Activated T-helper 1 cell treated with anti-CD3 and anti-CD28 coated beads, Interleukin-2, amount 50 U/mL, for 16 hours (primary cell): ENCODE measurements at places on chromosomes 3 and 15.

- no peak for DNase-seq
Observed at GRCh38 chr3:54573858-54574257, 354.0 kb downstream of the LRTM1 start.

DNA sequence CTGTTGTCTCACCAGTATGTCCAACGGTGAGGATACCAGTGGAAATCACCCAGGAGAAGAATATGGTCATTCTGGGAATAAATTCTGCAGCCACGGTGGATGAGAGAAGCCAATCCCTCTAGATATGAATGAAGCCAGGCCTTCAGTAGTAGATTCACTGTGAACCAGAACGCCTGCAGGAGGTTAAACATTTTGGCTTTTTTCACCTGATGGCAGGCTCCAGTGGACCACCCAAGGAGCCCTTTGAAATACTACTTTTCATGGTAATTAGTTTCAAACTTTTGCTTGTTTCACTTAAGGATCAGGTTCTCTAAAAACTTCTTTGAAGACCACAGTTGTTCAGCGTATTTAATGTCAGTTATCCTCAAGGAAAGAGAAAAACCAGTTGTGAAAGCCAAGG, 353.4 kb downstream of the RORA start:
- DNase-seq: no peak

GRCh38 chr3:189602471-189602870, 28.7 kb upstream of the TP63 start:
- DNase-seq: no peak

GRCh38 chr15:40439461-40439959, 1.2 kb upstream of the BAHD1 start:
- DNase-seq: no peak

DNA sequence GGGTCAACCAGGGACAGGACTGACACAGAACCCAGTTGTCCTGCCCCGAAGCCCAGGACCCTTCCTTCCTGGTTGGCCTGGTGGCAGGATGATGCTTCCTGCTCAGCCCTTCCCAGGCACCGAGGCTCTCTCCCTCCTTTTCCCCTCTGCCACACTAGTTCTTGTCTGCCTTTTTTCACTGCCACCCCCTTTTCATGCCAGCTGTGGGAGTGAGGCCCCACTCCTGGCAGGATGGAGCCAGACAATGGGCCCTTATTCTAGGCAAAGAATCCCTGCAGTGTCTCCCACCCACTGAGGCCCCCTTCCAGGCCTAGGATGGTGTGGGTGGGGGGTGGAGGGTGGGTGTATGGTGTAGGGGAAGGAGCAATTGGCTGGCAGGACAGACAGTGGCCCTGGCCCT, 1.1 kb upstream of the SCAMP5 start:
- DNase-seq: no peak

DNA sequence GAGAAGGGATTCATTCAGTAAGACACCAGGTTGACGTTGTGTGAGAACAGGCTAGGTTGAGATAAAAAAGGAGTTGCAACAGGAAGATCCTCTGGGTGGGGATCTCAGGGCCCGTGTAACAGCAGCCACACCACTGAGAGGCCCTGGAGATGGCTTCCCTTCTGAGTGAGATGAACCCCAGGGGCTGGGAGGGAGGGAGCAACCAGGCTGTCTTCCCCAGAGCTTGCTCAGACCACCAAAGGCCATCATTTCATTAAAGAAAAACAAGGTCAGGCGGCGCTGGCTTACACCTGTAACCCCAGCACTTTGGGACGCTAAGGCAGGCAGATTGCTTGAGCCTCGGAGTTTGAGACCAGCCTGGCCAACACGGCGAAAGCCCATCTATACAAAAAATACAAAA, 187.7 kb downstream of the ATP10A start:
- no peak for DNase-seq

GRCh38 chr3:14877469-14877868, 58.7 kb downstream of the FGD5 start:
- DNase-seq: no peak

- DNase-seq: no peak
Observed at GRCh38 chr15:50979041-50979440, 70.6 kb downstream of the AP4E1 start.
